Suprapubic skin (tissue), 4 donors: ENCODE measurements at places on chromosomes 5 and 9.

DNA sequence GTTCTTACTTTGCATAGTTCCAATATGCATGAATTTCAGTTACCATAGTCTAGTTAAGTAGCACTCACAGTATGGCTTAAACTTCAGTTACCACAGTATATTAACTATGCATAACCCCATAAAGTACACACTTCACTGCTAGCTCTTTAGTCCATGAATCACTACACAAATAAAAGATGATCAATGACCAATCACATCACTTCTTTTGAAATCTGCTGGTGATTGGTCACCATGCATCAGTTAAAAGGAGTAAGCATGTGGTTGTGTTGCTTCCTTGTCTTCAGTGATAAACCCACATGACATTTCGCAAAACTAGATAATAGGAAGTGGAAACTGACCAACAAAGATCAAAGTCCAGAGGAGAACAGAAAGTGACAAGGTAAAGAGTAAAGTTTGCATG is 79.0 kb downstream of the TAF11L14 start:
- DNase-seq: no peak

GRCh38 chr5:178590141-178590923 is at the start of gene COL23A1:
Gene COL23A1 (minus strand): TSS chr5:178590393.
- no peak for DNase-seq

DNA sequence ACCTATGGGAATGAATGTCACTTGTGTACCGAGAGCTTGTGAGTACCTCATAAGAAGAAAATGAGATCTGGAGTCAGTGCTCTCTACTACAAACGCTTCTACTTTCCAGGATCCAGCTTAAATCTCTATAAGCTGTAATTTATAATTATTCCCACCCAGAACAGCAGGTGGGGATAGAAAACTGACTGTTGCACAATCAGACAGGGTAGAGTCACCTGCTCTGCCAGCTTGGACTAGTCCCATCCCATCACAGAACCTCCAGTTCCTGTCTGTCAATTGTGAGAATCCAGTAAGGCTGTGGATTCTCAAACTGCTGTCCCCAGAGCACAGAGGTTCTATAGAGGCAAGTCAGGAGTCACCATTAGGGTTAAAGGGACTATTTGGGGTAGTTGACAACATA is 2.0 kb downstream of the SPINK7 start:
- no peak for DNase-seq

- no peak for DNase-seq
Observed at GRCh38 chr5:8843771-8844170, 702.1 kb downstream of the SEMA5A start.

GRCh38 chr5:15927710-15928380 is 251.7 kb downstream of the MARCHF11 start:
- DNase-seq: no peak

DNA sequence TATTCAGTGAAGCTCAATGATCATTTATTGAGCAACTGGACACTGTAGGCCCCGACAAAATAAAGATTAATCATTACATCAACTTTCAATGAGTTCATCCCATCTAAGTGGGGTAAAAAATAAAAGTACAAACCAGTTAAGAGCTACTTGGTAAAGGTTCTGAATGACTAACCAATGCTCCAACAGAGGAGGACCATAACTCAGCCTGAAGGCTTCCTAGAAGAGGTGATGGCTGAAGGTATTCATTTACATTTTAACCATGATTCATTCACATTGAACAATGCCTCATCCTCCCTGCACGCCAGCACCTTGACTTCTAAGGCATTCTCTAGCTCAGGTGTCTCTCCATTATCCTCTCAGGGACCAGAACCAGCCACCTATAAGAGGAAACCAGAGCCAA is 201.4 kb downstream of the ZNF462 start:
- DNase-seq: no peak

GRCh38 chr5:142952229-142952628 is 182.1 kb downstream of the ARHGAP26 start:
- no peak for DNase-seq

DNA sequence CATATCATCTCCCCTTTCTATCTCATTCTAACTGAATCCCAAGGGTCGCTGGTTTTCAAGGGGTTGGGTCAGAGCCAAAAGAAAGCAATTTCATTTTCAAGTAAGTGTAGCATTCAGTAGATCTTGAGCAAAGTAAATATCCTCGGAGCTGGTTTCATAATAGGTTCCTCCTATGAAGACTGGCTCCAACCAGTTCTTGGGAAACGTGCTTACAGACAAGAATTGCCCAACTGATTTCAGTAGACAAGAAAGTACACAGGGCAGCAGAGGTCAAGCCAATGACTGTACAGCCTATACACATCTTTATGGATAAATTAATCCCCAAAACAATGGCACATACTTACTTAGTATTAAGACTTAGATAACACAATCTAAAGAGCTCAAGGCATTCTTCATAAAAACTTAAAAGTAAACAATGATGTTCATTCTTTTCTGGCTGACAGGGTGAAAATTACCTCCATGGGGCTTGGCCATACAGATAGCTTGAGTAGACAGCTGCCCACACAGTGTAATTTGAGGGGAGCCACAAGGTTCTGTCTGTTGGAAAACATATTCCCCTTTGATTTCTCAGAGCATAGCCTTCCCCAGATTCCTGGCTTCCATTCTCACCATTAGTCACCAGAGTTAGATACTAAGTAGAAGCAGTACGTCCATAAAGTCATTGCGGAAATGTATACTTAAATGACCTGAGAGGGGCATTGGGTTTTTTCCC is 163.9 kb downstream of the ARRDC3 start:
- no peak for DNase-seq

GRCh38 chr5:2746561-2747032 is 4.9 kb downstream of the IRX2 start:
- DNase-seq: no peak

DNA sequence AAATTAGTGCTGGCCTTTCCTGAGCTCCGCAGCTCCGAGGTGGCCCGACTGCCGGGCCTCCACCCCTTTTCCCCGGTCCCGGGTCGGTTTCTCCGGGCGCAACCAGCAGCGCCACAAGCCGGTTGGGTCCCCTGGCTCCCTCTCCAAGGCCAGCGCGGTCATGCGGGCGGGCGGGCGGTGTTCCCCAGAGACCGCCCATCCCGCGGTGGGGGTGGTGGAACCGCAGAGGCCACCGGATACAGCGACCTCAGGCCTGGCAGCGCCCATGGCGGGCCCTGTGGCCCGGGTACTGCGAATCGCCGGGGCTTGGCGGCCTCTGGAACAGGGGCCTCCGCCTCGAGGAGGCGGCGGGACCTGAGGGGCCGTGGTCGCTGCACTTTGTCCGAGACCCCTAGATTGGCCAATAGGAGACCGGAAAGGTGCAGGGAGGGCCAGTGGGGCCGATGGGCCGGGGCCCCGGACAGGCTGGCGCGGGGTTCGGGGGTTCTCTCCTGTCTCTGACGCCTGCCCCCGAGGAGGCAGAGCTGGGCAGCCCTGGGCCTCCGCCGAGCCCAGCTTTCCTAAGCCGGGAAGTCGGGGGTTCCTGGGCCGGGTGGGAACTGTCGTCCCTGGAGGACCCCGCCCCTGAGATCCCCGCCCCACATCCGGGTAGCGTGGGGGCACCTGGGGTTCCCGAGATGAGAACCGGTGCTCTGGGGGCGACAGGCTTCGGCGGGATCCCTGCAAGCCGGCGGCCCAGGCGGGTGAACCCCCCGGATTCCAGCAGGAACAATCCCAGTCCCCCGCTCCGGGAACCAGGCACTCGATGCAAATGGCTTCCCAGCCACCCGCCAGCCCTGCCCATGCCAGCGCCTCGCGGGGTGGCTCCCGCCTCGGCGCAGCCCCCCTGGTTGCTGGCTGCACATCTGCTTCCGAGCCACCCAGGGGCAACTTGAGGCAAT is 293.9 kb downstream of the ZSWIM6 start:
- DNase-seq: peak; percentile 84

DNA sequence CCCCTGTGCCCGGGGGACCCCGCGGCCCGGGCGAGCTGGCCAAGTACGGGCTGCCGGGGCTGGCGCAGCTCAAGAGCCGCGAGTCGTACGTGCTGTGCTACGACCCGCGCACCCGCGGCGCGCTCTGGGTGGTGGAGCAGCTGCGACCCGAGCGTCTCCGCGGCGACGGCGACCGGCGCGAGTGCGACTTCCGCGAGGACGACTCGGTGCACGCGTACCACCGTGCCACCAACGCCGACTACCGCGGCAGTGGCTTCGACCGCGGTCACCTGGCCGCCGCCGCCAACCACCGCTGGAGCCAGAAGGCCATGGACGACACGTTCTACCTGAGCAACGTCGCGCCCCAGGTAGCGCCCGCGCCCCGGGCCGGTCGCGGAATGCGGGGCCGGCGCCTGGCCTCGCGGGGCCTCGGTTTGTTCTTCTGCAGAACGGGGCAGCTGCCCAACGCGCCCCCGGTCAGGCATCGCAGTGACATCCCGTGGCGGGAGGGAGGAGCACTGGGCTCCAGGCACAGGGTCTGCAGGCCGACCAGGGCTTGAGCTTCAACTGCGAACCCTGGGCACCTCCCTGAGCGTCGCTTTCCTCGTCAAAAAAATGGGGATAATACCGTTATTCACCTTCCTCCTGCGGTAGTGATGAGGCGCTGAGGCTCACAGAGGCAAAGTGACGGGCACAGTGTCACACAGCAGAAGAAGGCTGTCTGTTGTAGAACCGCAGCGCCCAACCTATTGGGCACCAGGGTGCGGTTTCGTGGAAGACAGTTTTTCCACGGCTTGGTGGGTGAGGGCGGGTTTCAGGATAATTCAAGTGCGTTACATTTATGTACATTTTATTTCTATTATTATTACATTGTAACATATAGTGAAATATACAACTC is 777 bp downstream of the ENDOG start:
- no peak for DNase-seq

GRCh38 chr9:111975709-111976108 is 79.1 kb downstream of the UGCG start:
- DNase-seq: no peak

GRCh38 chr5:59584858-59585846 is 308.4 kb downstream of the PDE4D start:
- DNase-seq: no peak

GRCh38 chr9:87810008-87810407 is 72.7 kb upstream of the SPATA31E1 start:
- no peak for DNase-seq

- no peak for DNase-seq
Observed at GRCh38 chr9:26870292-26870691, 22.3 kb downstream of the CAAP1 start.

DNA sequence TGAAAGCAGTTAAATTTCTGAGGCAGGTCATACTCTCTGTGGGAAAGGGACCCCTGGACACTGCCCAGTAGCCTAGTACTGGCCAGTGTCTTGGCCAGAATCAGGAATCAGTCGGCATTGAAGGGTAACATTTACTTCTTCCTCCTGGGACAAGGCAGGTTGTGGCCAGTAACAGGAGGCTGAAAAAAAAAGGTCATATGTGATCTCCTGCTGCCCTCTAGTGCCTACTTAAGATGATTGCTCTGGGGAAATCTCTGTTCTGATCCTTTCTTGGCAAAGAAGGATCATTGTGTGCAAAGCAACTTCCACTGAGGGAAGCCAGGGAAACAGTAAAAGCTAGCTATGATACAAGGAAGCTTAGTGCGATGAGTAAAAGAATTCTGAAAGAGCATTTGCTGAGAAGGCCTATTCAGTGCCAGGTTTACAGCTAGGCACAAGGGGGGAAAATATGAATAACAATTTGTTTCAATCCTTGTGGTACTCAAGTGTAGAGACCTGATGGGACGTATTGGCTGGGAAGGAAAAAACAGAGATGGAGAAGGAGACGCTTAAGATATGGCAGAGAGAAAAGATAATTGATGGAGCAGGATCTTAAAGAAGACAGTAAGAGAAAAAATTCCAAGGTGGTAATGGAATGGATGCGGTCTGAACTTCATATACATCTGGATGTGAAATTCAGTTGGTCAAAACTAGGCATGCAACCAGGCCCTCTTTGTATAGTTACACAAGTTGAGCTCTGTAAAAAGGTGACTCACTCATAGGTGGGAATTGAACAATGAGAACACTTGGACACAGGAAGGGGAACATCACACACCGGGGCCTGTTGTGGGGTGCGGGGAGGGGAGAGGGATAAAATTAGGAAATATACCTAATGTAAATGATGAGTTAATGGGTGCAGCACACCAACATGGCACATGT is 25.8 kb upstream of the TRIM32 start:
- no peak for DNase-seq

DNA sequence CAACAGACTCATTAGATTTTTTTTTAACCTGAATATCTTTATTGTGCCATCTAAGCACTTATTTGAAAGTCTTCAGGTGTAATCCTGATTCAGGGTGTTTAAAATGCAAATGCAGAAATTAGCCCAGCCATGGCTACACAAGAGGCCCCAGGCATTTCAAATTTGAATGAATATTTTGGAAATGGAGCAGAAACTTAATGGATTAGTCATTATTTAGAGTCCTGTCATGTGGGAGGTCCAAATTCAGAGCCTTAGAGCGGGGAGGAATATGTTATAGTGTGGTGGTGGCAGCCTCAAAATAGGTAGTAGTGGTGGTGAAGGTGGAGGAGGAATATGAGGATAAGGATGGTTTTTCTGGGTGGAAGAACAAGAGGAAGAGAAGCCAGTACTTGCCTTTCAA is 567.0 kb downstream of the RAB3C start:
- no peak for DNase-seq

DNA sequence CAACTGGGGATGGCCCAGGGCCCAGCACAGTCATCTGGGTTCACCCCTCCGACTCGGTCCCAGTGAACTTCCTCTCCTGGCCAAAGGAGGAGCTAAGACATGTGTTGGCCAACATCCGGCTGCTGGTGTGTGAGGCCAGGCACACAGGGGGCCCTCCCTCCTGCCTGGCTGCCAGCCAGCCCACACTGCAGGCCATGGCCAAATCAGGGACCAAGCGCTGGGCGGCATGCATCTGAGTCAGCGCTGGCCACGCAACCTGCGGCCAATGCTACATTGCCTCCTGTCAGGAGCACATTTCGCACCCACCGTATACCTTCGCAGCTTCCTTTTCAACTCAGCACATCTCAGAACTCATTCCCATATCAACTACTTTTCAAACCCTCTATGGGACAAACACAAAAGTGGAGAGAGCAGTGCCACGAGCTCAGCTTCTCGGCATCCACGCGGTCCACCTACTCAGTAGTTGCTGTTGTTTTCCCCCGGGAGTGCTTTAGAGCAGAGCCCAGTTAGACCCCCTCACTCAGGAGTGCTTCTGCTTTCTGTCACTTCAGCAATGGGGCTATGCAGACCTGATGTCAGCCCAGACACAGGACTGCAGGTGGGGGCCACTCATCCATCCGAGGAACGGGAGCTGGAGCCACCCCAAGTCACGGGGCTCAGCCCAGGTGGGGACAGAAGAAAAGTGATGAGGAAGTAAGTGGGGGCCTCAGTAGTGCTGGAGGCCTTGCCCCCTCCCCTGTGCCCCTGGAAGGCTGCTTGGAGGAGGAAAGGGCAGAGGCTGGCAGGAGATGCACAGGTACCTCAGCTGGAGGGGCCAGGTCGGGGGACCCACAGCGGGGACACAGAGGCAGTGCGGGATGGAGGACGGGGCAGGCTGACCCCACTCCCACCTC is 13.9 kb downstream of the NINJ1 start:
- DNase-seq: peak; percentile 93
